H4 (cell line): ENCODE measurements at places on chromosomes 2 and 18. TPM values are rescaled to one million over a fixed set of nuclear protein-coding genes. Genes with fewer than 3 reads are reported as not detected.

Gene SATB2
- 10.3 TPM in 2 replicates for total RNA-seq

- DNase-seq = no peak
Observed at GRCh38 chr18:10458691-10459090, 4.3 kb downstream of the APCDD1 start.

Gene CKAP2L
- 15.7 and 15.8 TPM in 2 replicates for total RNA-seq

- DNase-seq = no peak
Observed at GRCh38 chr2:12733846-12734245, 17.1 kb downstream of the TRIB2 start.

Gene TUBB8B
- total RNA-seq = not detected in 2 replicates

DNA sequence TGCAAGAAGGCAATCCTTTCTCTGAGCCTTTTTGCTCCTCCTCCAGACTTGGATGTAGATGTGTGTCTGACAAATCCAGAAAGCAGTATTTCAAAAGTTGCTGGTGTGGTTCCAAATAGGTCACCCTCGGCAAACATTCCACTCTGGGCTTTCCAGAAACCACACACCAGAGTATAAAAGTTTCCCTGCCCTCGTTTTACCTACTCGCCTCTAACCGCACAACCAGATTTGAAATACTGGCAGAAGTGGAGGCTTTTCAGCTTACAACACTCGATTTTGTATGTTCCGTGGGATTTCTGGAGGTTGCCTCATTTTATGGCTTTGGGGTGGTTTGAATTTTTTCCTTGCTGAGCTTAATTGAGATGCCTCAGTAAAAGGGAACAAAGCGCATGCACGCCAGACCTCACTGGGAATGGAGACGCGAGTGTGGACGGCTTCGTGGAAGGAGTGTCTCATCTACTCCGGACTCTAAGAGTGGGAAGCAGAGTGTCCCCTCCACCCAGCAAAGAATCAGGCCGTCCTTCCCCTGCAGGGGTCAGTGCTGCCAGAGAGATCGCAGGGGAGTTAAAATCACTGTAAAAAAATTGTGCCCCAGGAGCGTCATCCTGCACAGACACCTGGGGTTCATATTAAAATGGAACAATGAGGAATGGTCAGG is 44.0 kb upstream of the RPL31 start:
- DNase-seq = peak; percentile 70

DNA sequence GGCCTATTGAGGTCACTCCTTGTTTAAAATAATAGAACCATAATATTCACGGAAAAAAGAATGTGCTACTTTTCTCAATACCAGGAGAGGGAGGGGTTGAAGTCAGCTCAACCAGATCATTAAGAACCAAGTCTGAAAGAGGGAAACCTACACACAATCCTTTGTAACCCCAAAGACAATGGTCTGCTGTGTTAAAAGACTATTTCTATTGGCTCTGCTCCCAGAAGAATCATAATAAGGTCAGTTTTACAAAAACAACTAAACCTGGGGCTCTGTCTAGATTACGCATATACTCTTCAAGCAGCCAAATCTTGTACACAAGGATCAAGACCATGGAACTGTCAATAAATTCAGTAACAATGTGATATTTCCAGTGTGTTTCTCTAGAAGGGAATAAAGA is 177.2 kb upstream of the CRIM1 start:
- no peak for DNase-seq

Gene CD8A
- not detected in 2 replicates for total RNA-seq

Gene SDC1
- 29.0 and 44.7 TPM in 2 replicates for total RNA-seq

Gene DNMT3A
- total RNA-seq = 1.5 and 2.4 TPM in 2 replicates

Gene FER1L5
- total RNA-seq = not detected in 2 replicates
